ENCODE measurements at places on chromosomes 7 and 10.
A peak's percentile ranks its signal among the peaks of the same experiment; 100 is the strongest.

GRCh38 chr10:102152545-102152890, 329 bp downstream of the NOLC1 start:
- peak overlapping the region; percentile 99 for H3K27ac ChIP-seq
- H3K36me3 ChIP-seq: peaks cover 24% of the 10 kb centered on the region
- H3K4me1 ChIP-seq: peaks cover 26% of the 10 kb centered on the region
- H3K4me3 ChIP-seq: peak overlapping the region; percentile 98
- H3K27me3 ChIP-seq: no peaks in the 10 kb centered on the region
- no peak for DNase-seq

GRCh38 chr10:24574578-24575155, 149.0 kb downstream of the ARHGAP21 start:
- peaks cover 5% of the 10 kb centered on the region for H3K4me1 ChIP-seq
- H3K27me3 ChIP-seq: no peaks in the 10 kb centered on the region
- no peak for DNase-seq
- no peak overlapping the region for H3K4me3 ChIP-seq

- peaks cover 46% of the 10 kb centered on the region for H3K4me1 ChIP-seq
- peak overlapping the region; percentile 68 for H3K4me3 ChIP-seq
- peaks cover 9% of the 10 kb centered on the region for H3K27me3 ChIP-seq
- peaks cover 7% of the 10 kb centered on the region for H3K36me3 ChIP-seq
- H3K27ac ChIP-seq: no peak overlapping the region
Measured at GRCh38 chr10:116669832-116670644, 49.3 kb downstream of the PNLIPRP2 start.

- no peak for DNase-seq
- H3K27ac ChIP-seq: no peak overlapping the region
- no peaks in the 10 kb centered on the region for H3K27me3 ChIP-seq
- peaks cover 4% of the 10 kb centered on the region for H3K4me1 ChIP-seq
Measured at GRCh38 chr7:88599528-88599927, 160.0 kb upstream of the ZNF804B start.

DNA sequence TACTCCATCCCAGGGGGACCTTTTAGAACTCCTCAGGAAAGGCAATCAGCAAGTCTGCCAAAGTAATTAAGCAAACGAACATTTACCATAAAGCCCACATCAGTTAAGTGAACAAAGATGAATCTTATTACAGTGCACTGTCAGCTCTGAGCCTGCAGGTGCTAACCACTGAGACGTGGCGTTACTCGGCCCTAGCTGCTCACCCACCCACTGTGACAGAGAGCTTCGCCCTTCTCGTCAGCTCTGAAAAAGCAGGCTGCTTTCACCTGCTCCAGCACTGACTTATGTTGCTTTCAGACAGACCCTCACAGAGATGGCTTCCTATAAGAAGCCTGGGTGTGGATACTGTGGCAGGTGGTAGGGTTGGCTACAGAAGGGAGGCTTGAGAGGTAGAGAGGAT, 57.7 kb upstream of the KCNIP2 start:
- no peaks in the 10 kb centered on the region for H3K27me3 ChIP-seq
- H3K4me3 ChIP-seq: no peak overlapping the region
- H3K4me1 ChIP-seq: peaks cover 13% of the 10 kb centered on the region
- H3K27ac ChIP-seq: peak overlapping the region; percentile 94

GRCh38 chr10:43408331-43408709, 666 bp downstream of the HNRNPF start:
- peak overlapping the region; percentile 97 for H3K4me3 ChIP-seq
- peaks cover 38% of the 10 kb centered on the region for H3K4me1 ChIP-seq
- no peaks in the 10 kb centered on the region for H3K27me3 ChIP-seq
- H3K36me3 ChIP-seq: no peaks in the 10 kb centered on the region
- H3K27ac ChIP-seq: peak overlapping the region; percentile 97
